CD4-positive, alpha-beta T cell treated with Interleukin-17A for 4 hours (primary cell): ENCODE measurements at places on chromosomes 1 and 21.

- no peak for DNase-seq
These were observed 50.2 kb downstream of the IFI44 start for GRCh38 chr1:78699813-78700212.

DNA sequence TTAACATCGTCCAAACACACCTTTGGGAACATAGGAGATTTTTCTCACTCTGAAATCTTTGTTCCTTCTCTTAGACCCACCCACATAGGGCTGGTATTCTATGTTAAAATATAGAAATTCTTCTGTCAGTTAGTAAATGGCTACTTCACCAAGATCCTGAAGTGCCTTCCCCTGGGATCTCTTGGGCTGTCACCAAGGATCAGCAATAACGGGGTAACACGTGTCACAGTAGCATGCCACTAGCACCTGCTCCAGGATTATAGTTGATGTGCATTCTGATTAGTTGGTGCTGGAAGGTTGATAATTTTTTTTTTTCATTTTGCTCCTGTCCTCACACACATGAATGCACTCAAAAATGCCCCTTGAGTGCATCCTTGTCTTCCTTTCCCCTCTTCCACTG lies 298.7 kb downstream of the NTNG1 start:
- DNase-seq, result no peak

GRCh38 chr1:85111695-85112094 lies 63.4 kb upstream of the MCOLN3 start:
- DNase-seq, result no peak

DNA sequence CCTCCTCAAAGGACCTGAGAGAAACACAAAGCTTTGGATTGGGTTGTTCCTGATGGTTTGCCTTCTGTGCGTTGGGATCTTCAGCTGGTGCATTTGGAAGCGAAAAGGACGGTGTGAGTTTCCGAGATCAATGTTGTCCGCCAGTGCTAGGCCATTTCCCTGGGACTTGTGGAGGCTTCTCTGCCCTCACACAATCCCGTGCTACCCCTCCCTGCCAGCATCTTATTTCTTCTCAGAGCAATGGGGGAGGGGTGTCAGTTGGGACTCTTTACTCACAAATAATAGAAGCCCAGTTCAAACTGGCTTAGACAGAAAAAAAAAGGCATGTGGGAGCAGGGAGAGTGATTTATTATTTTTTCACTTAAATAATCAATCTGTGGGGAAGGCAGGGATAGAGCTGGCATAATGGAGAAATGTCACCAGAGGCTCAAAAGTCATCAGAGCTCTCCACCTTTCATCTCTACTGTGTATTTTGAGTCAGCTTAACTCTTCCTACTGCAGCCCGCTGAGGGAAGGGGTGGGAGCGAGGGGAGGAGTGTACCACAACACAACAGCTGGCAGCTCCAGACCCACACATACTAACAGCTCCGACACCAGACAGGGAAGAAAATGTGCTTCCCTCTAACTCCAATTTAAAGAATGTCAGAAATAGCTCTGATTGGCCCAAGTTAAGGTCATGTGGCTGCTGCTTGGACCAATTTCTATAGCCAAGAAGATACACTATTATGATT lies 22.4 kb downstream of the LY9 start:
- no peak for DNase-seq

DNA sequence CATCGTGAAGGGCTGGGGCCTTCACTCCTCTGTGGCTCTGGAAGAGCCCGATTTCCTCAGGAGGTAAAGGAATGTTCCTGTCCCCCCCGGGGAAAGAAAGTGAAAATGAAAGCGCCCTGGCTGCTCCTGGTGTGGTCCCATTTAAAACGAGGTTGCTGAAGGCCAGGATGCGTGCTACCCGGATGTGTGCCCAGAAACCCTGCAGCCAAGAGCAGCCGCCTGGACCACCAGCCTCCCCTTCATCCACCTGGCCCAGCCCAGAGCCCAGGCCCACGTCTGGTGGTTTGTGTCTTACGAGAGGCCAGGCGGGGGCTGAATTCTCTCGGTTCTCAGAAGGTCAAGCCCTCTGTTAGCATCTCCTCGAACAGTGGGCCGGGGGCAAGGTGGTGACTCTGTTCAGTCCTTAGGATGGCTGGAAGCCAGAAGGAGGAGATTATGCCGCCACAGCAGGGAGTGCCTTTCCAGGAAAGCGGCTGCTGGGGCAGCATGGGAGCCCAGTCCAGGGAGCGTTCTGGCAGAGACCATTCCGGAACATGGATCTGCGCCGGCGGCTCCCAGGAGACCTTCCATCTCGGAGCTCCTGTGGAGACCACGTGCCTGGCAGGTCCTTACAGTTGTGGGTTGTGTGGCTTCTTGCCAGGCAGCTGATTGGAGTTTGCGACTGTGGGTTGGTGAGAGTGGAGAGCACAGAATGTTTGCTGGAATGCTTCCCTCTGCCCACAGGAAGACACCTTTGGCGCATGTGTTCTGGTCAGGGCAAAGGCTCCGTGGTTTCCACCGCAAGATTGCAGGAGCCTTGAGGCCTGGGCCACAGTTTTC lies 1.4 kb downstream of the GUK1 start:
- peak; percentile 32 for DNase-seq

DNA sequence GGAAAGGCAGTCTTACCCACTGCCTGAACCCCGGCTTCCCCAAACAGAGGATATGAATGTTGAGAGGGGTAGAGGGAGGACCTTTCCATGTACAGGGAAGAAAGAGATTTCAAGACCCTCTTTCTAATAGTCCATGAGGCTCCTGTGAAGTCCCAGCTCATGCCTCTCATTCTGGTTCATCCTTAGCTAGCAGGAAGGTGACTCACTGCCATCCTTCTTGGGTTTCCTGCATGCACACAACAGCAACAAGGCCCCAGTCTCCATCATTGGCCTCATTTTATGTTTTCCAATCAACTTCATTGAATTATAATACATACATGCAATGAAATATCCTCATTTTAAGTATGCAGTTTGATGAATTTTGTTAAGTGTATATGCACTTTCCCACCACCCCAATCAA lies 46.2 kb downstream of the SYT2 start:
- no peak for DNase-seq

DNA sequence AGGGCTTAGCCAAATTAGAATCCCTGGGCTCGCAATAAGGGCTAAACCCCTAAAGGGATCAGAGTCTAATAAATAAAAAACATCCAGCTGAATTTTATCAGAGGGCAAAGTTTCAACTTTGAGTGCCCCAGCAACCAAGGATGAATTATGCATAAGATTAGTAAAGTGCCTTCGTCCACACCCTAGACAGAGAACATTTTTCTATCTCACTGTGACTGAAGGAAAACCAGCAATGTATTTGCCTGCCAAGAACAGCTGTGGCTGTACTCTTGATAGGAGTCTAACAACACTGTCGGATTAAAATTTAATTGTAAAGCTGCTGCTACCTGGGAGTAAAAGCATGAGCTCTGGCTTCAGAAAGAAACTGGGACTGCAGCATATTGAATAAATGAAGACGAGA lies 23.3 kb downstream of the WNT2B start:
- DNase-seq, result no peak

- DNase-seq, result peak; percentile 39
These were observed 30.2 kb upstream of the ATP5PO start for GRCh38 chr21:33945652-33946270.

GRCh38 chr1:168138134-168138533 lies 1.4 kb upstream of the GPR161 start:
- DNase-seq, result no peak

DNA sequence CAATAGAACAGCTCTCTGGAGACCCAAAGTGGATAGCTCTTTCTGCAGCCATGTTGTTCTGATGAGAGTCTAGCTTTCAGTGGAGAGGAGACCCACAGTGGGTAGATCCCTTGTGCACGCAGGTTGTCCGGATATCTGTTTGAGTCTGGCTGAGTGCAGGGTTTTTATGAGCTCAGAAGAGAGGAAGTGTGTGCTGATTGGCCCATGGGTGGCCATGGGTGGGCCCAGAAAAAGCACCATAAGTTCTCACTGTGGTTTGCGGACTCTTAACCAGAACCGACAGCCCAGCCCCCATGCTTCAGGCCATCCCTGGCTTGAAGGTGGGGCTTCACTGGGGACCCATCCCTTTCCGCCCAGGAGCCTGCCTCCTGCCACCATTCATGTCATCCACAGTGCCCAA lies 17.0 kb downstream of the FAM20B start:
- DNase-seq, result no peak

DNA sequence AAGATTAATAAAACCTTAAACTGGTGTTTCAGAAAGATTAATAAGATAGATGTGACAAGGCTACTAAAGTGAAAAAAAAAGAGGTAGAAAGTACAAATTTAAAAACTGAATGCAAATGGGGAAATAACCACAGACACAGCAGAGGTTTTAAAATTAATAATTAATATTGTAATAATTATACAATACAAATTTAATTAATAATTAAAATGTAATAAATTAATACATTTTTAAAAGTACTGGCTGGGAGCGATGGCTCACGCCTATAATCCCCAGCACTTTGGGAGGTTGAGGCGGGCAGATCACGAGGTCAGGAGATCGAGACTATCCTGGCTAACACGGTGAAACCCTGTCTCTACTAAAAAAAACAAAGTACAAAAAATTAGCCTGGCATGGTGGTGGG lies 26.8 kb downstream of the CD2 start:
- no peak for DNase-seq

DNA sequence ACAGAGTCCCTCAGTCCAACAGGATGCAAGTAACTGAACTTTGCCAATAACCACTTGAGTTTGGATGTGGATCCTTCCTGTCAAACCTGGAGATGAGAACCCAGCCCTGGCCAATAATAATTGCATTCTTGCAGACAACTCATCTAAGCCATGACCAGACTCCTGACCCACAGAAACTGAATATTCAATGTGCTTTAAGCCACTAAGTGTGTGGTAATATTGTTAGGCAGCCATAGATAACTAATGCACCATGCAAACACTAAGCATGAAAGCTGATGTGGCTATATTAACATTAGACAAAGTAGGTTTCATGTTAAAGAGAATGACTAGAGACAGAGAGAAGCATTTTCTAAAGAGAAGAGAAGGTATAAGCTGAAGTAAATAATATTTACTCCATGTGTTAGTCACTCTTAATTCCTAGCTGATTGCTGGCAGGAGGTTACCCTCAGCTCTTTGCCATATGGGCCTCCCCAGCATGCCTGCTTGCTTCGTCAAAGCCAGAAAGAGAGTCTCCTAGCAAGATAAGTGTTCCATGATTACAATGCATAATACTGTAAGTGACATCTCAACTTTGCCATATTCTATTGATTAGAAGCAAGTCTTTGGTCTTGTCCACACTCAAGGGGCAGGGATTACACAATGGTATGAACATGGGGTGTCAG lies 276.4 kb upstream of the PLXNA2 start:
- DNase-seq, result no peak

- peak; percentile 94 for DNase-seq
These were observed 2.9 kb downstream of the IFI6 start for GRCh38 chr1:27668808-27669723.

GRCh38 chr1:15110128-15110866 lies 43.2 kb upstream of the TMEM51 start:
- no peak for DNase-seq

DNA sequence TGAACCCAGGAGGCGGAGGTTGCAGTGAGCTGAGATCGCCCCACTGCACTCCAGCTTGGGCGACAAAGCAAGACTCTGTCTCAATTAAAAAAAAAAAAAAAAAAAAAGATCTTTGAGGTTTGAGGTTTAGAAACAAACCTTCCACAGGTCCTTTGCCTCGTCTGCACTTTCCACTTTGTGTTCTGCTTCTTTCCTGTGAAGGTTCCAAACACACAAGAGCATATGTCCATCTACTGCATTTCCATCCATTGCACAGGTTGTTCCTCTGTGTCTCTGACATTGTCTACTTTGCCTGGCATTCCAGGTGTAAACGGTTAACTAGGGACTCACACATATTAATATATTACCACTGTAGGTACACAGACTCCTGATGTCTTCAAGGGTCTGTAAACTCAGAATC lies 40.1 kb downstream of the DSTYK start:
- no peak for DNase-seq

- no peak for DNase-seq
These were observed 39.8 kb downstream of the TBX15 start for GRCh38 chr1:118948351-118948750.

DNA sequence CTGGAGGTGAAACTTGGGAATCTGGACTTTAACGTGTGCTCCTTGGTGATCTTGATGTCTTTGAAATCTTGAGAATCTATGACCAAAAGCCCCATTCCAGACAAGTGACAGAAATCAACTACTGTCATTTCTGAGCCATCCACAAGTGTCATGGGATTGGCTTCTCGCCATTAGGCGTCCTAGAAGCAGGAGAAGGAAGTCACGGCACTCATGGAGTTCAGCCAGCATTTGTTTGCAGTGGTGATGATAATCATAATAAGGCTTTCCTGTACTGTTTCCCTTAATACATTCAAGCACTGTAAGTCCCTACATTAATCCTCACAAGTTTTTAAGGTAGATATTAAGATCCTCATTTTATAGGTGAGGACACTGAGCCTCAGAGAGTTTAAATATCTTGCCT lies 11.9 kb downstream of the F5 start:
- no peak for DNase-seq

- peak; percentile 49 for DNase-seq
These were observed 55.4 kb downstream of the CAMK2N1 start for GRCh38 chr1:20430355-20431175.

DNA sequence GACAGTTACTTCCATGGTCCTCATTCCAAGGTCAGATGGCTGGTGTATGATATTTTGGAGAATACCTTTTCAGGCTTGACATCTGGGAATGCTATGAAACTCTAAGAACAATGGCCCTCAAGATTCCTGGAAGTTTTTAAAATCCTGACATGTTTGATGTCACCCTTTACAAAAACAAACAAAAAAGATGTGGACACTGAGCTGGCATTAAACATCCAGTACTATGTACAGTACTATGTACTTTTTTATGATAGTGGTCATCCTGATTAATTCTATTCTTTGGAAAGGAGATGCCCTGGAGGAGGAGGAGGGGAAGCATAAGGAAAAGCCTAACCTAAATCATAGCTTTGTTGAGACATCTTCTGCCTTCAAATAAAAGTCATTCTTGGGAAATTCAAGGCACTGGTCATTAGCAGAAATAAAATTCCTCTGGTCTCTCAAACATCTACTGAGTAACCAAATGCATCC lies 235.4 kb downstream of the HMCN1 start:
- DNase-seq, result no peak

DNA sequence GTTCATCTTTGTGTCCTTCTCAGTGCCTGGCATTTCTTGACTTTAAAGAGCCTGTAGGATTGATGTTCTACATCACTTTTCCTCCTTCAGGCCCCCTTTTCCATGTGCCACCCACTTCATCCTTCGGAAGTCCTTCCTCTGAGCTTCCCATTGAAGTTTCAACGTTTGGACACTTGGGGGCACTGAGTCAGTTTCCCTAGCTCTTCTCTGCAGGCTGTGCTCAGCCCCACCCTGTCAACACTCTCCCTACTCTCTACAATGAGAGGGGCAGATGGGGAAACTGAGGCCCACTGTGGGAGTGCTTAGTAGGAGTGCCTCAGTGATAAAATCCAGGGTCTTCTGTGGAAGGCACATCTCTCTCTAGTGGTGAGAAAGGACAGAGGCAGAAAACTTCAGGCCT lies 11.9 kb downstream of the KCNJ10 start:
- no peak for DNase-seq

DNA sequence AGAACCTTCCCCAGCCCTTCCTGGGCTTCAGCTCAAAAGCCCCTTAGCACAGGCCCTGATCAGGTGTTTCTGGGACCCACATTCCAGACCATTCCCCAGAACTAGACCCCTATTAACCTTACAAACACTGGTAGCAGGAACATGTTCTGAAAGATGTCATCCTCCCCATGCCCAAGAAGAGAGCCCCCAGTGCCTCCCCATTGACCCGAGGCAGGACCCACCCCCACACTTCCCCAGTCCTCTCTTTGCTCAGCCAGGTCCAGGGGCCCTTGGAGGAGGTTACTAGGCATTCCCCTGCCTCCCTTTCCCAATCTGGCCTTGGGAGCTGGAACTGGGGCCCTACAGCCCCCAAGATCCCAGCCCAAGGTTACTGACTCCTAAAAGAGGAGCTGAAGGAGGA lies 38.9 kb upstream of the HMGB4 start:
- no peak for DNase-seq
